Esophagus mucosa (tissue), 1 donor: ENCODE measurements at places on chromosomes 13 and 19. TPM values are rescaled to one million over a fixed set of nuclear protein-coding genes. Genes with fewer than 3 reads are reported as not detected.

The ZNF506 gene
- 10.0 TPM for total RNA-seq

The KLK4 gene
- total RNA-seq = not detected

The CKM gene
- 0.96 TPM for total RNA-seq

The ZNF8 gene
- total RNA-seq = 2.9 TPM

The SPRED3 gene
- total RNA-seq = 0.56 TPM

The PTPRH gene
- 3.6 TPM for total RNA-seq

The ONECUT3 gene
- not detected for total RNA-seq

The BORA gene
- total RNA-seq = 4.9 TPM

The SH2D3A gene
- 28.7 TPM for total RNA-seq

The SMIM24 gene
- not detected for total RNA-seq

The CEACAM21 gene
- 2.0 TPM for total RNA-seq

DNA sequence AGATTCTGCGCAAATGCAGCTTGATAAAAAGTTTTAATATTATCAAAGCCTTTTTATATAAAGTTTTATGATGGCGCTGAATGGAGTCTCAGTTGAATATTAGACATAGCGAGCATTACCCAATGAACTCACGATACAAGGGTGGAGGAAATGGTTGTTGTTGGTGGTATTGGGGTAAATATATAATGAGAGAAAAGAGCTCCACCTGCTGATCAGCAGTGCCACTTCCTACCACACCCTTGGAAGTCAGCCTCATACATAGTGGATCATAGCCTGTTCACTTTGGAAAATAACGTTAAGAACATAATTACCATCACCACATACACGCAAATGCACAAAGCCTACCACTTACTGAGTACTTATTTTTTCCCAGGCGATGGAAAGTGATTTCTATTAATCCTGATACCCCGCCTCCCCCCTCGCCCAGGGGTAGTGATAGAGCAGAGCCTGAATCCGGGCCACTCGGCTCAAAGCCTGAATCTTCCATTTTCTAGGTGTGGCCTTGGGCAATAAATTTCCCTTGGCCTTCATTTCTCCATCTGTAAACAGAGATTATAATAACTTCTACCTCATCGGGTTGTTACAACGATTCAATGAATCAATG, 358.3 kb downstream of the KLF5 start:
- ATAC-seq = no peak

GRCh38 chr13:29771247-29771646, 79.2 kb downstream of the UBL3 start:
- ATAC-seq = no peak

- ATAC-seq = no peak
Observed at GRCh38 chr13:72552731-72553130, 174.7 kb downstream of the MZT1 start.

- no peak for ATAC-seq
Observed at GRCh38 chr13:77733674-77734073, 36.2 kb downstream of the SLAIN1 start.

DNA sequence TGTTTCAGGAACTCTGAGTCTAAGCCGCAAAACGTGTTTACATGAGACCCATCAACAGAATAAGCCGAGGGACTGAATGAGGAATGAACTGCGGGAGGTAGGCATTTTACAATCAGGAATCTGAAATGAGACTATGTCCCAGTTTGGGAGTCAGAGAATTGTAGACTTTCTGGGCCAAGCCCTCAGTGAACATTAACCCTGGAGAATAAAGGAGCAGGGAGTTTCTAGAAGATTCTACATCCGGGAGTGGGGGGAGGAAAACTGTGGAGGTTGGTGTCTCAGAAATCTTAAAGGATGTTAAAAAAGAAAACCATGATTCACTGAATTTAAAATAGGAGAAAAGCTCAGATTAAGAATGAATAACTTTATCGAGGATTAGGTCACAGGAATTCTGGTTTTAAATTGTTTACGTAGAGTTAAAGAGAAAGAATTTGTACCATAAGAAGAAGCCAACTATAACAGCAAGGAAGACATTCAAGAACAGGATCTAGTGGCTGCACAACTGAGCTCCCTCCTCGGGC, 18.5 kb downstream of the RFX2 start:
- no peak for ATAC-seq

DNA sequence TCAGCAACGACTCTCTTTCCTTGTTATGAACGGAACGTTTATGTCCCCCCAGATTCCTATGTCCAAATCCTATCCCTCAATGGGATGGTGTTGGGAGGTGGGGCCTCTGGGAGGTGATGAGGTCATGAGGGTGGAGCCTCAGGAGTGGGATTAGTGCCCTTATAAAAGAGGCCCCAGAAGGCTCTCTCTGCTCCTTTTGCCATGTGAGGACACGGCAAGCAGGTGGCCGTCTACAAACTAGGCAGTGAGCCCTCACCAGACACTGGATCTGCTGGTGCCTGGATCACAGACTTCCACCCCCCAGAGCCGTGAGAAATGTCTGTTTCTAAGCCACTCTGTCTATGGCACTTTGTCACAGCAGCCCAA, 53.2 kb downstream of the EPS15L1 start:
- no peak for ATAC-seq

DNA sequence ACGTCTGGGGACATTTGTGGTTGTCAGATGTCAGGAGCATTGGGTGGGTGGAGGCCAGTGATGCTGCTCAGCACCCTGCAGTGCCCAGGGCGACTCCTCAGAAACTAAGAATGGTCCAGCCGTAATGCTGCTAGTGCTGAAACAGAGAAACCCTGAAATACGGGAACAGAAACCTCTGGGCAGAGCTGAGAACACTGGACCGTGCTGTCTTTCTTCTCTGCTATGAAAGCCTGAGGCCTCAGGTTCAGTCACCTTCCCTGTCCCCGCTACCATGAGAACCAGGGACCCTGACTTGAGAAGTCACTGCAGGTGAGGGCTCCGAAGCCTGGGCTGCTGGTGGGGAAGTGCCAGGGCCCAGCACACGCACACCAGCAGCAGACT, 13.4 kb downstream of the CAPS start:
- ATAC-seq = no peak

DNA sequence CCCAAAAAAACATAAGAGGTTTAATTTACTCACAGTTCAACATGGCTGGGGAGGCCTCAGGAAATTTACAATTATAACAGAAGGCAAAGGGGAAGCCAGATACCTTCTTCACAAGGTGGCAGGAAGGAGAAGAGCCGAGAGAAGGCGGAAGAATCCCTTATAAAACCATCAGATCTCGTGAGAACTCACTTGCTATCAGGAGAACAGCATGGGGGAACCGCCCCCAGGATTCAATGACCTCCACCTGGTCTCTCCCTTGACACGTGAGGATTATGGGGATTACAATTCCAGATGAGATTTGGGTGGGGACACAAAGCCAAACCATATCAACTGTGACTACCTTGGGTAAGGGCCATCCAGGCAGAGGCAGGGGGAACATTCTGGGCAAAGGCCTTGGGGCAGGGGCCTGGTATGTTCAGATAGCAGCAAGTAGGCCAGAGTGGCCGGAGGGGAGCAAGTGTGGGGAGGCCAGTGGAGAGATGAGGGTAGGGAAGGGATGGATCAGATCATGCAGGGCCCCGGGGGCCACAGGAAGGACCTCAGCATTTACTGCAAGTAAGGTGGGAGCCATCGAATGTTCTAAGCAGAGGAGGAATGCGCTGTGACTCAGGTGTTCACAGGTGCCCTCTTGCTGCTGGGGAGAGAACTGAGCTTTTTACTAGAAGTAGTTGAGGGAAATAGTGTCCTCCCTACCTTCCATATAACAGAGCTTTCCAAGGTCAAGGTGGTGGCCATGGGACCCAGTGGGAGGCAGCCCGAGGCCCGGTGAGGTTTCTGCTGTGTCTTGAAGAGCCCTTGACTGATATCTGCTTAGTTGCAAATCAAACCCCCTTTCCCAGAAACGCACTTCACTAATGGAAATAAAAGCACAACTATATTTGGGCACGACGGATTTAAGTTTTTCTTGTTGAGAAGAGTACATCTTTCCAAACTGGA, 18.0 kb downstream of the RAB3D start:
- no peak for ATAC-seq

- ATAC-seq = no peak
Observed at GRCh38 chr13:28582225-28582891, 76.6 kb upstream of the POMP start.

GRCh38 chr19:3801412-3802096, 15.4 kb upstream of the MATK start:
- ATAC-seq = peak; percentile 70

GRCh38 chr13:20272588-20273171, 40.6 kb upstream of the GJB6 start:
- ATAC-seq = no peak

DNA sequence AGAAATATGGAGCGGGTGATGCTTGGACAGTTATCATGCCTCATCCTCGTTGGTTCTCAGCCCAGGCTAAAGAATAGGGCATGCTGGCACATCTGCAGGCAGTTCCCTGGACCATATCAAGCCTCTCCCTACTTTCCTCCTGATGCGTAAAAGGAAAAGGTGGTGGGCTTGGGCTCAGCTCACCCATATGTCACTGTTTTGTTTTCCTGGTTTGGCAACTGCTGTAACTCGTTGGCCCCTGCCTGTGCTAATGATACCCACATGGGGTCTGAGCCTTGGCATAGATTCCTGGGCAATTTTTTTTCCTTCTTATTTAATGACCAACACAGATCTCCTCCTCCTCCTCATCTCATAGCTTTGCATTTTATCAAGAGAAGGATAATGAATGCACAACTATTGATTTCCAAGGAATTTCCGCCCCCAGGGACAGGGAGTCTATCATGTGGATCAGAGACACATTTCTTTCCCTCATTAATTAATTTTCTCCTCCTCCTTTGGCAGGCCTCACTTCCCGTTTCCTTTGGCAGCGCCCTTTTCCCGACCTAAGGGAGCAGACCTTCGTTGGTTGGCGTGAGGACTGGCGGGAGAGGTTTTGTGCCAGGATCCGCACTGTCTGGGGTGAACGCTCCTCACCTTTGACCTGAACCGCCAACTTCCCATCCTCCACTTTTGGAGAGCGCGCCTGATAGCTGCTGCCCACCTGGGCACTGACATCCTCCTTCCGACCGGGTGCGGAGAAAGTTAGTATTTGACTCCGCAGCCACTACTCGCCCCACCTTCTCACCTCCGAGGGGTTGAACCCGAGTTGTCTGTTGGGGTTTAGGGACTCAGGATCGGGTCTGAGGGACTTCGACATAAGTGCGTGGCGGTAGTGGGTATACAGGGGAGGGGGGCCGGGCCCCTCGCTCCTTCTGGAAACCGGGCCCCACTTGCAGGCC, 3.4 kb upstream of the POU4F1 start:
- ATAC-seq = no peak

GRCh38 chr13:45915686-45916439, 64.3 kb upstream of the SIAH3 start:
- ATAC-seq = no peak

GRCh38 chr13:96238241-96238640, 148.3 kb downstream of the HS6ST3 start:
- ATAC-seq = no peak

DNA sequence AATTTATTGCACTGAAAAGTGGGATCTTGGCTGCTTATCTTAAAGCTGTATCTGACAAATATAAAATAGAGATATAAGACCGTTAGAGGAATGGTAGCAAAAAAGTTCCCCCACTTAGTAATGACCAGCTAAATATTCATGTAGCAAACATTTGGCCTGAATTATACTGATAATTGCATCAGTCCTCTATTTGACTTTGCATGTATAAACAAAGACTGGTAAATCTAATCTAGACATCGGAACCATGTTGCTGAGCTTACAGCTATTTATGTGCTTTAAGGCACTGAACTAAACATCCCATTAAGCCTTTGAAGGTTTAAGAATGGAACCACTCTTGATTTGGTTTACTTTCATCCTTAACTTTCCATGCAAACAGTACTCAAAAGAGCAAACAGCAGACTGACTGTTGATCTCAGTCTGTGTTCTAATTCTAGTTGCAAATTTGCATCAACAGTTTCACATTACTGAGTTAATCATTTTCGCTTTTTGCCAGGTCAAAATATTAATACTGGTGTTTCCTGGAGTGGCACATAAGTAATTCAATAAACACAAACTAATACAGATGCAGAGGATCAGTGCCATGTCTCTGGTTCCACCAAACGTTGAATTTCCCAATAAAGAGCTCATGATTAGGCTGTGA, 203.5 kb upstream of the HTR2A start:
- ATAC-seq = no peak

- ATAC-seq = no peak
Observed at GRCh38 chr13:66826398-66826797, 403.7 kb downstream of the PCDH9 start.

DNA sequence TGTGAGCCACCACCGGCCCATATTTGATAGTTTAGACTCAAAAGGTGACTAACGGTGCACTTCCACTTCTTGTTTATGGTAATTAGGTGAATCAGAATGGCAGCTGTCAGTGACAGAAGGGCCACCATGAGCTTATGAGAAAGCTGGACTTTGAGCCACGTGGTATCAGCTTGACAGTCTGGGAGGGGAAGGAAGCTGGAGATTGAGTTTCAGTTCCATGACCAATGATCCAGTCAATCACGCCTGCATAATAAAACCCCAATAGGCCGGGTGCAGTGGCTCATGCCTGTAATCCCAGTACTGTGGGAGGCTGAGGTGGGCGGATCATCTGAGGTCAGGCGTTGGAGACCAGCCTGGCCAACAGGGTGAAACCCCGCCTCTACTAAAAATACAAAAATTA, 8.2 kb downstream of the EID2B start:
- ATAC-seq = no peak

DNA sequence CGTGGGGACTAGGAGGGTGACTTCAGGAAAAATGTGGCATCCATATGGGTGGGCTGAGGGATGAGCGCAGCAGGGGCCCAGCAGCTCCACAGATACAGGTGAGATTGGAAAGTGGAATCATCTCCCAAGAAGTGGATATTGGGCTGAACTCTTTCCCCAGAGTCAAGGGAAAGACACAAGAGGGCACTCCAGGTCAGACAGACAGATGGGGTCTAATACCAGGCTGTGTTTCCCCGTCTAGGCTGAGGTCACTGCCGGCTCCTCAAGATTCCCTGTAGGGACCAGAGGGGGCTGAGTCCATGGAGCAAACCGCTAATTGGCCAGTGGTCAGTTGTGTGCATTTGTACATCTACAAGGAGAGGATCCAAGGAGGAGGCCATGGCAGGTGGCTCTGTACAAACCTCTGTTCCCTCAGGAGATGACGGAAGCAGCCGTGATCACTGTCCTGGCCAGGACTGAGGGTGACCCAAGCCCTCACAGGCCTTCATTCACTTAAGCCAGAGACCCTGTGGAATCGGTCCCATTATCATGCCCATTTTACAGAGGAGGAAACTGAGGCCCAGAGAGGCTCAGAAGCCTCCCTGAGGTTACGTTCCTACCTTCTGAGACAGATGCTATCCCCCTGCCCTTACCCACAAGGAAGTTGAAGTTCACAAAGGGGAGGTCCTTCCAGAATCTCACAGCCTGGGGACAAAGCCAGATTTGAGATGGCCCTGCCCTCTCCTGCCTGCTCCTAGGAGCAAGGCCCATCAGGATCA, 14.9 kb upstream of the IGLON5 start:
- ATAC-seq = no peak
